Heart right ventricle (tissue), 16 donors: ENCODE measurements at places on chromosomes 4 and X.

DNA sequence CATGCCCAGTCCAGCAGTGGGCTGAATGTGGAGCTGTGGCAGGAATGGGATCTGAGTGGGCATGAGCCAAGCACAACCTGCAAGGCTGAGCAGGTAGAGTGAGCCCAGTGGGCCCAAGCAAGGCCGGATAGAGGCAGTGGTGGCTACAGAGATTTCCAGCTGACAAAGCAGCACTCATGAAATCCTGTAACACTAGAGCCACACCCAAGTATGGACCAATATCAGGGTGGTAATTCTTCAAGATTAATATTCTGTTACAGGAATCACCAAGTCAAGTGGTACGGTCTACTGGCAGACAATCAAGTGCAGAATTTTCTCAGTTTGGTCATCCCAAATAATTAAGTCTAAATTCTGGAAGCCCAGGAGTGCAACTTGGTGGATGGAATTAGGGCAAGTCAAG lies 132.4 kb upstream of the ENPEP start:
- no peak for DNase-seq

- DNase-seq = peak; percentile 15
Observed at GRCh38 chrX:115650916-115651315, 89.9 kb downstream of the PLS3 start.

DNA sequence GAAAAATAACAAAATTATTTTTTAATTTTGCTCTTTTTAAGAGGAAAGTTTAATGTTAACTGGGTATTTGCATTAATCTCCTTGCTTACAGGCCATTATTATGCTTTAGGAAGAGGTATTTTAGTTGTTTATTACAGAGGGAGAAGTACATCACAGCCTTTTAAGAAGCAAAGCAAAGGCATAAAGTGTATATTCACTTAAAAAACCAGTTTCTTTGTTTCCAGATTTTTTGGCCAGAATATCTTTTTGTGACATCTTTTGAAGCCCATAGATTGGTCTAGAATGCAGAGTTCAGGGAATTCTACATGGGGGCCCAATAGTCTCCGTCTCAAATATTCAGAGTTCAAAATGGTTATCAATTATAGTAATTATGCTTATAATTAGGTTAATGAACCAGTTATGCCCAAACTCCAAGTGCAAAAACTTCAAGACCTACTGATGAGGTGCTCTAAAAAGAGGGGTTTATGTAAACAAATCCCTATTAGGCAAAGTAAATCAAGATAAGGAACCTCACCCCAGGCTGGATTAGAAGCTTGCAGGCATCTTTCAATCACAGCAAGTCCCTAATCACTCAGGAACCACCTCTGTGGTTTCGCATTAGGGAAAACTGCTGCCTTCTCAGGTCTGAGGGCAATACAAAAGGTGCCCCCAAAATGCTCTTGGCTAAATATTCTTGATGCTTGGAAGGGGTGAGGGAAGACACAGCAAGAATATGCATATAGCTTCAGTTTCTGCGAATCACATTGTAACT lies 1.4 kb downstream of the CXXC4 start:
- DNase-seq = no peak

DNA sequence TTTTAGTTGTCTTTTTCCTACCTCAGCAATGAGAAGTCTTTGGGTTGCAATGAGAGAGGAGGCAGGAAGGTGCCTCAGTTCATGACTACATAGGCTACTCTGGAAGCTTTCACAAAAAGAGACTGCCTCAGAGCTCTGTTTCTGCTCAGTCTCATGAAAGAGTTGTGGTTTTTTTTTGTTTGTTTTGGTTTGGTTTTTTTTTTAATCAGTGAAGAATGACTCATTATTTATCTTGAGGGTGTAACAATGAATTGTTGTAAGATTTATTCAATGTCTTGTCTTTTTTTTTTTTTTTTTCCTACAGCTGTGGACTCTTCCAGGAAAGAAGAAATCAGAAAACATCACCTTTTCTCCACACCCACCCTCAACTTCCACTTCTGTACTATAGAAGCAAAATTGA lies 67.5 kb upstream of the CXCL13 start:
- no peak for DNase-seq

DNA sequence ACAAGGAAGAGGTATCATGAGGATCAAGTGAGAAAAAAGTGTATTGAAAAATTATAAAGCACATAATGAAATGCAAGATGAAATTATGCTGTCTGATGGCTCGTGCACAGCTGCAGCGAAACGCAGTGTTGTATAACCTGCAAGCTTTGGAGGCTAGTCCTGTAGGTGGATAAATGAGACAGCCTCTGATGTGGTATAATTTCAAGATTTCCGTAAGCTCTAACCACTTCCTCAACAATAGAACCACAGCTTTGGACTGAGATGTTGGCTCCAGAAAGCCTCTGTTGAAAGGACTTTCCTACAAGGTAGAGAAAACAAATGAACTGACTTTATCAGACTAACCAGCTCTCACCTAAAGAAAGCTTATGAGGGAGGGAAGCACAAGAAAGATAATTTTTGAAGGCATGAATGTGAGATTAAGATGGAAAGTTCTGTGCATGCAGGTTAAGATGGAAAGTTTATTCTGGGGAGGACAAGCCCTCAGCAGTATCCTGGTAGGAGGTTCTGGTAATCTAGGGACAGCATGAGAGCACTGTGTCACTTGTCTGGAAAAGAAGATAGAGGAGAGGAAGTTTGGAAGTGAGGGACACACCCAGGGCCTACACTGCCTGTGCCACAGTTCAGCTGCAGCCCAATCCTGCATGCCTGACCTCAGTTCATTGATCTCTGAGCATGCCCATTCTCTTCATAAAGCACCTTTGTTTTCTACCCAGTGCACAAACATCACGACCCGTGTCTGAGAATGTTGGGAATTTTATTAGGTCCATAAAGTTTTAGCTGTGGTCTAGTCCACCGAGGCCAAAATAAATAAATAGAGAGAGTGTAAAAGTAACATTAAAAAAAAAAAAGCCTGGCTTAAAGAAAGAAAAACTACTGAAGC lies 161.5 kb upstream of the SFRP2 start:
- DNase-seq = no peak

- no peak for DNase-seq
Observed at GRCh38 chr4:108350332-108350731, 181.6 kb upstream of the LEF1 start.

DNA sequence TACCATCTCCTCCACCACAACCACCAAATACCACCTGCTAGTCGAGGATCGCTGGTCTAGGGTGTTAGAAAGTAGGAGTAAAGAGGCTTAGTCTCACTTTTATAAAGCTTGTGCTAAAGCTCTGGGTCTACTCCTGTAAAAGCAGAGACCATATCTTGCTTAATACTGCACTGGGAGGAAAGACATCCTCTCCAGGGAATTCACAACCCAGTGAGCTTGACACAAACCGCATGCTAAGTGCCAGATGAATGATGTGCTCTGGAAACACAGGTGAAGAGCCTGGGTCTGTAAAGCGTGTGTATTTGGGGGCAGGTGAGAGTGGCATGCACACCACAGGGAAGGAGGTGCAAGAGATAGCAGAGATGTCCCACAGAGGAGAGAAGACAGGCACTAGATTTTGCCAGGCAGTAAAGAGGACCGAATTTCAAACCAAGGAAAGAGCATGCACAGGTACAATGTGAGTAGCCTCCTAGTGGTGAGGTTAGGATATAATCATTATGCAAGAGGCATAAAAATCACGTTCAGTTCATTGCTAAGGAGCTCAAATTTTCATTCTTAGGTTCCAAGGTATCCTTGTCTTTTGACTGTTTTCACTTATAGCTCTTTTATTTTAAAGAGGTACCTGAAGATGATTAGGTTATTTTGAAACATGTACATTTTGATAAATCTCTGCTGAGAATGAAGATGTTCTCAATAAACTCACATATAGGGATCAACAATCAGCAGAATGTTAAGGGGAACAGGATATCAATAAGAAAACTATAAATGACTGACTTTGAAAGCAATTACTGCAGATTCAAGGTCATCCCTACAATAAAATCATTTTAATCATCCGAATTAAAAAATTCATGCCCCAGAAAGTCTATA lies 20.7 kb downstream of the TAPT1 start:
- DNase-seq = no peak

GRCh38 chrX:141668371-141668770 lies 30.2 kb downstream of the SPANXD start:
- DNase-seq = no peak

- no peak for DNase-seq
Observed at GRCh38 chrX:105999294-105999693, 39.2 kb downstream of the SERPINA7 start.

DNA sequence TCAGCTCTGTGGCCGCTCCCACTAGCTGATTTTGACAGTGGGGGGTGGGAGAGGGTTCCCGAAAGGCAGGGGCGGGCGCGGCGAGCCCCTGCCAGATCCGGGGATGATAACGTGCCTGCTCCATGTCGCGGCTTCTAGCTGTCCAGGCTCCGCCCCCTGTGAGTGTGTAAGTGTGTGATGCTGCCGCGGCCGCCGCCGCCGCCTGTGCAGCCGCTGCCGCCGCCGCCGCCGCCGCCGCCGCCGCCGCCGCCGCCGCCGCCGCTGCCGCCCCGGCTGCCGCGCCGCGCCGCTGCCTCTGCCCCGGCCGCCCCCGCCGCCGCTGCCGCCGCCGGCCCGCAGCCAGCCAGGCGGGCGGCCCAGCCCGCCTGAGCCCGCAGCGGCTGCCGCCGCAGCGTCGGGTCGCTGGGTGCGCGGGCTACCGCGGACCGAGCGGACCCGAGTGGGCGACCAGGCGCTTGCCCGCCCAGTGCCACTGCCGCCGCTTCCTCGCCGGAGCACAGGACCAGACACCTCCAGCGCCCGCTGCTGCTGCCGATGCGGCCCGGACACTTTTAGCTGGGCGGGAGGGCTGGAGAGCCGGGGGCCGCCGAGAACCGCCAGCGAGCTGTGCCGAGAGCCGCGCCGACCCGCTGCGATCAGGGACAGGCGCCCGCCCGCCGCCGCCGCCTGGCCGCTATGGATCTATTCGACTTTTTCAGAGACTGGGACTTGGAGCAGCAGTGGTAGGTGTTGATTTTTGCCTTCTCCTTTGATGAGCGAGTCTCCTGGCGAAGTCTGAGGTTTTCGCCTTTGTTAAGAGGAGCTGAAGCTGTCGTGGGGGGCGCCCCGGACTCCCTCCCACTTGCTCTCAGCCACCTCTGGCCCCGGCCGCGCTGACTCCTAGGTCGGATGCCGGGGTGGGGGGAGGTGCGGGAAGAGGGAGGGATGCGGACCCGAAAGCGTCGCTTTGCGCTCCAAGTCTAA lies at the start of gene AFF2:
Gene AFF2 (plus strand): TSS at position 195 of the 963 bp plus-strand sequence. CDS start 481 bp downstream, at position 676.
- DNase-seq = peak; percentile 4

DNA sequence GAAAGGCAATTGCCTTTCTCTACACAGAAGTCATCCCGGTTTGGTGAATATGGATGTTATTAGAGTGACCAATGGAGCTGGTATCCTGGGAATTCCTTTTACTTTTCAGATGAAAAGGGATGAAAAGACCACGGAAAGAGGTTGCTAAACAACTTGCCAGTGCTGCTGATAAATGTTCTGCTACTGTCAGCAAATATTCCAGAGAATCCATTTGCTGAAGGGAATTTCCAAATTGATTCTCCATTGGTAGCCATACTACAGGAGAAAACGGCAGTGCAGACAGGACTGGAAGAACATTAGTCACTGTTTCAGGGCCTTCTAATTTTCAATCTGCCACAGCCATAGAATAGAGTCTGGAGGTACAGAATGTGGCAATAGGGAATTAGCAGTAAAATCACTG lies 451.5 kb downstream of the PCDH11X start:
- DNase-seq = no peak

GRCh38 chr4:105622269-105622668 lies 69.8 kb downstream of the ARHGEF38 start:
- DNase-seq = no peak

DNA sequence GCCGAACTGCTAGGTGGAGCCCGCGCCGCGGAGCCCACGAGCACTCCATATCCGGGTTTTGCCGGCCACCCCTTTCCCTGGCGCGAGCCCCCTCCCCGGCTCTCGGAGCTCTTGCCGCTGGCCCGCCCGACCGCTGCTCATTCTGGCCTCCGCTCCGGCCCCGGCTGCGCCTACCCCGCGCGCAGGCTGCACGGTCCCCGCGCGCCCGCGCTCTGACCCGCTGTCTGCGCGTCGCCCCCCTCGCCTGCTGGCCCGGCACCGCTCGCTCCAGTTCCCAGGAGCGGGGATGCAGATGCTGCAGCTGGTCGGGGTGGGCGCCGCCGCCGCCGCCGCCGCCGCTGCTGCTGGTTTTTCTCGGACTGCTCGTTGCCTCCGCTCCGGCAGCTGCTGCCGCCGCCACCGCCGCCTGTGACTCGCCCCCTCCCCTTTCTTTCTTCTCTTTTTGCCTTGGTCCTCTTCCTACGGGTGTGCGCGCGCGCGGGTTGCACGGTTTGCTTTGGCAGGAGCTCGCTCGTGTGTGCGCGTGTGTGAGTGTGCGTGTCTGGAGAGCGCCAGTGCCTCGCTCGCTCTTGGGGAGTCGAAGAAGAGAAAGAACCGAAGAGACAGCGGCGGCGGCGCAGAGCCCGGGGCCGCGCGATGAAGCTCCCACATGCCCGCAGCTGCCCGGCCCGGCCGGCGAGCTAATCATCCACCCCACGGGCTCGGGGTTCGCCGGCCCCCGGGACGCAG lies at the start of gene ADGRL3:
Gene ADGRL3 (plus strand): TSS at position 140 of the 729 bp plus-strand sequence.
- peak; percentile 28 for DNase-seq

DNA sequence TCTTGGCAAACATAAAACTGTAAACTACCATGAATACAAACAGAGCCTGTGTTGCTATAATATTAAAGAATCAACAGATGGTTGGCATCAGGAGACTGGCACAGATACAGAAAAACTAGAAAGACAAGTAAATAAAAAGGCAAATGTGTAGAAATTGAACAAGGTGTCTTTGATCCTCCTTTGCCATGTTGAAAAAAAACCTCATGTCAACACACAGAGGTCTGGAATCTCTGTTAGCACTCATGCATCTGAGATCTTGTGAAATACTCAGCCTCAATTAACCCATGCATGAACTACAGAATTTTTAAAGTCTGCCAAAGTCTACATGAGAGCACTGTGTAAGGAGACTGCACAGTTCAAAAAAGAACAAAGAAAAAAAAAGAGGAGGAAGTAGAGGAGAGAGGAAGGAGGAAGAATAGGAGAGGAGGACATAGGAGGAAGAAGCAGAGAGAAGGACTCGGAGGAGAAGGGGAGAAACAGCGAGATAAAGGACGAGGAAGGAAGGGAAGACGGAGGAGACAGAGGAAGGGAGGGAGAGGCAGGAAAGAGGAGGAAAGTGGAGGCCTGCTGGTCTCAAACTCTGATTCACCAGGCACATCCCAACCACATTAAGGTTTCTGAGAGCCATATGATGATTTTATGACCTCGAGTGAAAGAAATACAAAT lies 52.8 kb downstream of the PRDM5 start:
- no peak for DNase-seq

- DNase-seq = no peak
Observed at GRCh38 chrX:64093761-64094160, 111.7 kb downstream of the AMER1 start.

DNA sequence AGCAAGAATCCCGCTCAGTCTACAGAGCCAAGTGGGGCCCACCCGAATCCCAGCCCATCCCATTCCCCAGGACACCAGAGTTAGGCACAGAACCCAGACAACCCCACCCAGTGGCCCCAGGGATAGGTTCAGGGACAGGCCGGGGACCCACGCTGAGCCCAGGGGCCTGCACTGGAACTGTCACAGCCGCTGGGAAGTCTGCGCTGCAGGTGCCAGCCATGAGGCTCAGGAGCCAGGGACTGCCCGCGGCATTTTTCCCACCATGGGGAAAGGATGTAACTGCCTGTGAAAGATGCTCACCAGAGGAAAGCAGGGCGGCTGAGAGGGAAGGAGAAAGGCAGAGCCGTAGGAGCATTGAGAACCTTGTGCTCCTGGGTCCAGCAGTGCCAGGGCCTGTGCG lies 12.0 kb downstream of the EVC2 start:
- no peak for DNase-seq
